NCI-H526 treated with DMSO at 0.1 percent for 48 hours (cell line): ENCODE measurements at places on chromosomes 12 and 14.

GRCh38 chr14:32724867-32725471, 213.7 kb upstream of the NPAS3 start:
- DNase-seq = no peak

DNA sequence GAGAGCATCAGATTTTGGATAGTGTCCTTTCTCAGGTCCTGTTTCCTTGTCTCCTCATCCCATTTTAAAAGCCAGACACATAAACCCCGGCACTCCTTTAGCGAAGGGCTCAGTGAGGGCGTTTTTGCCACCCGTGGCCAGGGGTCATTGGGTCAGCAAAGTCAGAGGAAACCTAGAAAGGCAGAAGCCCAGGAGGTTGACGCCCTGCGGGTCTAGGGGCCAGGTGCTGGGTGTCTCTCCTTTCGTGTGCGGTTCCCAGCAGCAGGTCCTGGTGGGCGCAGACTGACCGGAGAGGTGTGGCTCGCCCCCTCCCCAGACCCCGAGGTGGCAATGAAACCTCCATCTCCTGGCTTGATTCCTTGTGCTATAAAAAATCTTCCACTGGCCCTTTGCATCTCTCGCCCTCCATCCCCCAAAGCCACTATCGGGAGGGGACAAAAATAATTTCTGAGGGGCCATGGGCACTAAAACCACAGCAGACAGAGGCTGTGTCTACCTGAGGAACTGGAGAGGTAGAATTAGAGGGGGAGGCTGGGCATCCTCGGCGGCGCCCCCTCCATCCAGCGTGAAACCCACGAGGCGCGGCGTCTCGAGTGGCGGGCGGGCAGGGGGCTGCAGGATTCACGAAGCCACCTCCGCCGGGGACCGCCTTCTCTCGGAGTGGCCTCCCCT, 858 bp upstream of the FRMD6 start:
- peak; percentile 7 for DNase-seq

DNA sequence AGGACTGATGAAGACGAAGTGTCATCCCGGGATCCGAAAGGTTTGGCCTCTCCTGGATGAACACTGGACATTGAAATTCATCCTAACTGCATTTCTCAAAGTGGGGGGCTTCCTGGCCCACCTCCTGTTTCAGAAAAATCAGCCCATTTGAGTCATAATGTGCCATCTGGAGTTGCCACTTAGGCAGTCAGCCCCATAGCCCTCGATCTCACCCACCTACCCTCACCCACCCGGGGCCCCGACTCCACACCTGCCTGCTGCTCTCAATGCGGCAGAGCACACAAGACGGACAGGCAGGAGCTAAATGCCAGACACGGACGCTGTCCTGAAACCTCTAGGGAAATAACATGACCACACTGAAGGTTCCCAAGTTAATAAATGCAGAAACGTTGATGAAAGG, 12.6 kb downstream of the DLK1 start:
- no peak for DNase-seq

GRCh38 chr14:47857646-47858045, 182.2 kb upstream of the MDGA2 start:
- no peak for DNase-seq

GRCh38 chr12:120078868-120079267, 37.7 kb downstream of the RAB35 start:
- DNase-seq = no peak

DNA sequence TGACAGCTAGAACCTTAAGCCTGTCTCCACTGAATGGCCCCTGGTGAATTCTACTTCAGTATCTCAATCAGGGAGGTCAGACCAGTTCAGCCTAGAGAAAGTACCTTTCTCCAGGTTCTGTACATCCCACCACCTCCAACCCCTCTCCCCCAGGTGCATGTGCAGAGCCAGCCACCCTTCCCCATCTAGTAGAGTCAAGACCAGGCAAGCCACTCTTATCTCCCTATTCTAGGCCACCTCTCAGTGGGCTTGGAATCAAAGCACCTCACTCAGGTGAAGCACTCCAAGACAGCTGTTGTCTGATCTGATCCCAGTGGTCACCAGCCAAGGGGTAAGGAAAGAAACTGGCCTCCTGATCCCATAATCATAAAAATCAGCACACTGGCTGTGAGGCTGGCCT, 340.9 kb downstream of the BCL11B start:
- no peak for DNase-seq

- no peak for DNase-seq
Observed at GRCh38 chr12:9763025-9763424, 2.3 kb upstream of the CD69 start.

- DNase-seq = peak; percentile 50
Observed at GRCh38 chr14:37027188-37027824, 145.1 kb downstream of the SLC25A21 start.

DNA sequence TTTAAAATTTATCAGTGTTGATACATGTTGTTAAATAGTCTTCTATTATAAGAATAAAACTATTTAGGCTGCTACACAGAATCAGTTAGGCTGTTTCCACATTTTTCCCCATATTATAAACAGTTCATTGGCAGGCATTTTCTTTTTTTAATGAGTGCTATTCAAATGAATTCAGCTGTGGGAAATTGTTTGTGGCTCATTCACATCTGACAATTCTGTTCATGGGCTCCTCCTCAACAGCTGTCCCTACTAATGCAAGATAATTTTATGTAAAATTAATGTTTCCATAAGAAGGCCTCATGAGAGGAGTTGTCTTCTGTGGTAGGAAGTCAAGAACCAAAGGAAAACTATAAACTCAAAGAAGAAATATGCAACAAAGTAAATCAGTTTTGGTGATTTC, 218.0 kb downstream of the PPFIA2 start:
- peak; percentile 61 for DNase-seq

DNA sequence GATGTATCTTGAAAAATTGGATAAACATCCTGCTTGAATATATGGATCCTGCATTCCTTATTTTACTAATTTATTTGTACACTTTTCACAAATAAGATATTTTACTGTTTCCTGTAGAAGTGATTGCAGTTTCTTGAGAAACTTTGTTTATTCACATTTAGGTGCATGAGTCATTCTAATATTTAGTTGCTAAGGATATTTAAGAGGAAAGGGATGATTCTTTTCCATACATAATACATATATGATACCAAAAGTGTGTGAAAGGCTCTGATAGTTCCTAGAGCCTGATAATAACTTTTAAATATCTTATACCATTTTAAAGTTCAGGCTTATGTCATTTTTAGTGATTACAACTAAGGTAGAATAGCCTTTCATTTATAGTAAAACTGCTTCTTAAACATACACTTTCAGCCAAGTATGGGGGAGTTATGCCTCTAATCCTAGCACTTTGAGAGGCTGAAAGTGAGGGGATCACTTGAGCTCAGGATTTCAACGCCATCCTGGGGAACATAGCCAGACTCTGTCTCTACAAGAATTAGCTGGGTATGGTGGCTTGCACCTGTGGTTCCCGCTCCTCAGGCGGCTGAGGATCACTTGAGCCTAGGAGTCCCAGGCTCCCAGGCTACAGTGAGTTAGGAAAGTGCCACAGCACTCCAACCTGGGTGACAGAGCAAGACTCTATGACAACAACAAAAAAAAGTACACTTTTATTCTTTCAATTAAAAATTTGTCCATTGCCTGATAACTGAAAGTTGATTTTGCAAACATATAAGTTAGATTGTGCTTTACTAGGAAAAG, 262.6 kb upstream of the LRIG3 start:
- no peak for DNase-seq

- no peak for DNase-seq
Observed at GRCh38 chr14:61417141-61417540, 95.8 kb downstream of the PRKCH start.

DNA sequence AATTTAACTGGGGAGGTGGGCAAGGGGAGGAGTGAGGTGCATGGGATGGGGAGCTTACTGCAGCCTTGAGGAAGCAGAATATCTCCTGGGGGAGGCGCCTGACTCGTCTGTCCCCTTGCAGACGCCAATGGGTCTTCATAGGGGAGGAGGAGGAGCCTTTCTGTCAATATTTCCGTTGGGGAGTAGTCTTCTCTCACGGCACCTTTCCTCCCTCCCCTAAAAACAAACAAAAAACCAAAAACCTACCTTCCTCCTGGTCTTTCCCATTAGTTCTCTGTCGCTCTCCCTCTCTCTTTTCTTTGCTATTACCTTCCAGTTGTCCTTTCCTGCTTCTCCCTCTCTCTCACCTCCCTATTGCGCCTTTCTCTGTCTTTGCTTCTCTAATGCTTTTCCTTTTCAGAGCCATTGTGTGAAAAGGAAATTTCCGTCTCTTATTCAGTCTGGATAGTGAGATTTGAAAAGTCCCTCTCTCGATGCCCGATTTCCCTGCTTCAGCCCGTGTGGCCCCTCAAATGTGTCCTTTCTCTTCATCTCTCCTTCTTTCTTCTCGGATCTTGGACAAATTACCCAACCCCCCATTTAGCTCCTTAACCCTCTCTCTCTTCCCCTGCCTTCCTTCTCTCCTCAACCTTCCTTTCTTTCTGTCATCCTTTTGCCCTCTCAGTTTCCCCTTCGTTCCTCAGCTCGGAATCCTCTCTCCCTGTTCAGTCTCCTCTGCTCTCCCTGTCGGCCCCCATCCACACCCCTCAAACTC, 5.9 kb downstream of the GPR84 start:
- peak; percentile 32 for DNase-seq

- DNase-seq = no peak
Observed at GRCh38 chr12:117967043-117967442, 1.7 kb downstream of the KSR2 start.

- DNase-seq = no peak
Observed at GRCh38 chr14:81209167-81209836, 11.5 kb downstream of the GTF2A1 start.

GRCh38 chr14:92316176-92316575, 6.8 kb upstream of the SLC24A4 start:
- DNase-seq = no peak

DNA sequence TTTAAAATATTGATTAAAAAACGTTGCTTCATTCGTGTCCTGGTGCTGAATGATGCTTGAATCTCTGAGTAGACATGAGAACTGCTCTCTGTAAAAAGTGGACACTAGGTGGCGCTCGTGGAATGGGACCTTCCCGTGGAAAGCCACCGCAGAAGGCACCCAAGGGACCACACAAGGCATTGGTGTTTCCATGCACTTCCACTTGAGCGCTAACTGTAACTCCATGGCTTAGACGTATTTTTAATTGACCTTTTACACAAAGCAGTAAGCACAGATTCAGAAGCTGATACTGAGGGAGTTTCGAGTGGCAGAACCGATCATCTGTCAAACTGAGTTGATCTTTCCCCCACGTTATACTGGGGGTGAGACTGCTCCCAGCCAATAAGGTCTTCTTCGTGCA, 135.3 kb downstream of the PRKCH start:
- peak; percentile 46 for DNase-seq

DNA sequence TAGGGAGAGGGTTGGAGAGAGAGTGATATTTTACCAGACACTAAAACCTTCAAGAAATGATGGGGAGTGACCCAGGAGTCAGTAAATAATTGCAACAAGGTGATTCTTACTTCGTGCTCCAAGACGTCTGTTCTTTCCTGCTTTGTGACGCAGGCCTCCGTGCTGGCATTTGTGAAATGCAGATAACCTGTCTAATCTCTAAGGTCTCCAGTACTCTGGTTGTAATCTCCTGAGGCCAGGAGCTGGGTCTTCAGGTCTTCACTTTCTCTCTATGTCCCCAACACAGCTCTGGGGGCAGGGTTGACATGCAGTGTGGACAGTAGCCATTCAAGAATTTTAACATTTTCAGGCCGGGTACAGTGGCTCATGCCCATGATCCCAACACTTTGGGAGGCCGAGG, 53.1 kb downstream of the CD9 start:
- no peak for DNase-seq

GRCh38 chr12:46470975-46471374, 98.4 kb upstream of the SLC38A2 start:
- DNase-seq = no peak

DNA sequence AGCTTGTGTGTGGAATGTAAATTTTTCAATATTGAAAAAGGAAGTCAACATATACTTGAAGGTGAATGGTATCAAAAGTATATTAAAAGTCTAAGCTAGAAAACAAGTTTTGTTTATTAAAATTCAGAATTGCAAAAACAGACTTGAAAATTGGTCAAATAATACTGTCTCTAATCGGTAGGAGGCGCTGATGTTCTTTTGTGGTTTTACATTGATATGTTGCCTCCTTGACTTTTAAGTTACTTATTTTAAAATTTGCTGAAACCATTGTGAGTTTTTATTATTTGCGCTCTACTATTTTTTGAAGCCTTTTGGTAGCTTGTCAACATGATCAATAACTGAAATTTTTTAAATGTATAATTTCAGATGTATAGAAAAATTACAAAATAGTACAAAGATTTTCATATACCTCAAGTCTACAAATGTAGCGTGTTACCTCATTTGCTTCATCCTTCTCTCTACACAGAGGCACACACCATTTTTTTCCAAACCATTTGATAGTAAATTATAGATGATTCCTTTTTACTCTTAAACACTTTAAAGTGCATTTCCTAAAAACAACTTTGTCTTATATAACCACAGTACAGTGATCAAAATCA, 6.9 kb downstream of the RTRAF start:
- peak; percentile 10 for DNase-seq

DNA sequence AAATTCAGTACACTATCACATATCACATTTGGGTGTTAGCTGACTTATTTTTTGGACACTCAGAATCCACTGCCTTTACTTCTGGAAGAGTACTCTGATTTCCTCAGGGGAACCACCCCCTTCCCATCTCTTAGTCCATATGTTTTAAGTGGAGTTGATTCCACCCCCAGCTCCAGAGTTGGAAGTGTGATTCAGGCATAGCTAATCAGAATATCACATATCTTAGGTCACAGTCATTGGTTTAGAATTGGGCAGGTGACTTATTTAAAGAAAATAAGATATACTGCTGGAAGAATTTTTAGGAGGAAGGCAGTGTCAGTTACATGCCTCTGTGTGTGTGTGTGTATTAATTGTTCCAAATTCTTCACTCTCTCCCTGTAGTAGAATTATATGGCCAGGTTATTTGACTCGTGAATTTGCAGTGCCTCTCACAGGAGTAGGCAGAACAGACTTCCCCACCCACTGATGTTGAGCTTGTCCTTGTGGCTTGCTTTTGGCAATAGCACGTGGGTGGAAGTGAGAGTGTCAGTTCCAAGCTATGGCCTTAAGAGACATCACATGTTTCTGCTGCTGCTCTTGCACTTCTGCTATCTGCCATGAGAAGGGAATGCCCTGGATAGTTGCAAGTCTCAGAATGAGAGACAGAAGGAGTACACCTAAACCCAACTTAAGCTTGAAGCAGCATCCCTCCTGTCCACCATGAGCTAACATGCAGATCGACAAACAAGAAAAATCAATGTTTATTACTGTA, 6.4 kb upstream of the GAS2L3 start:
- DNase-seq = no peak

- DNase-seq = no peak
Observed at GRCh38 chr12:8886502-8887284, 27.6 kb upstream of the PHC1 start.
